ENCODE measurements at places on chromosomes 5 and 9.

DNA sequence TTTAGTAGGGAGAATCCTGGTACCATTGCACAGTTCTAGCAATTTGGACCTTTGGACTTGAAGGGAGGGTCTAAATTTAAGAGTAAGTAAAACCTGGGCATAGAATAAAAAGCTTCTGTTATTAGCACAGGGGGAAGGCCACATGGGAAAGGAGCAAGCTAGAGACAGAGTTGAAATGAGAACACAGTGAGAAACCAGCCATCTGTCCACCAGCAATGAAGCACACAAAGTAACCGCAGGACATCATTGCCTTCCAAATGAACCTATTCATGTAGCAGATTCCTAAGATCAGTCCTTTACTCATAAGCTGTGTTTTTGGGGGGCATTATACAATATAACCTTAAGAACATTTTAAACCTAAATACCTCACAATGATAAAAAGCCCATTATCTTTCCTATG, 407.4 kb downstream of the HCN1 start:
- DNase-seq: no peak

GRCh38 chr5:5699062-5699461, 276.6 kb downstream of the ICE1 start:
- DNase-seq: no peak

DNA sequence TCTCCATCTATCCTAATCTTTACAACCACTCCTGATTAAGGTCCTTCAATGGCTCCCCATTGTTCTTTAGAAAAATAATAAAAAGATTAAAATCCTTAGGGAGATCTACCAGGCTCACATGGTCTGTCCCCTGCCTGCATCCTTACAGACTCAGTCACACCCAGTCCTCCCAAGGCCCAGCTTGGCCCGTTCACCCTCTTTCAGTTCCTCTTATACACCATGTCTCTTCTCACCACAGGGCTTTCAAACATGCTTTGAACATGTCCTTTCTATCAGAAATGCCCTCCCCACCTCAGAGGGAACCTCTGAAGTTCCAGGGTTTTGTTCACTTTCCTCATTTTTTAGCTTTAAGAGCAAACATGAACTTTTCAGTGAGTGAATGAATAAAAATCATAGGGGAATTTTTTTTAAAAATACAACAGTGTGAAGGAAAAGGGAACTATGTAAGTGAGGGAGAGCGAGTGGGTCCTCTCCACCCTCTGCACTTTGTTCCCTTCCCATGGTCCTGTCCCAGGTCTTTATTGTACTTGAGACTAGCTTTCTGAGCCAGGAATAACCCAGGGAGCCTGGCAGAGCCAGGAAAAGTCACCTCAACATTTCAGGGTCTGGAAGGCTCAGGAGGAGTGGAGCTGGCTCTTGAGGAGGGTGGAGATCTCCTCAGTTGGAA, 55.3 kb downstream of the TRPC7 start:
- DNase-seq: no peak

DNA sequence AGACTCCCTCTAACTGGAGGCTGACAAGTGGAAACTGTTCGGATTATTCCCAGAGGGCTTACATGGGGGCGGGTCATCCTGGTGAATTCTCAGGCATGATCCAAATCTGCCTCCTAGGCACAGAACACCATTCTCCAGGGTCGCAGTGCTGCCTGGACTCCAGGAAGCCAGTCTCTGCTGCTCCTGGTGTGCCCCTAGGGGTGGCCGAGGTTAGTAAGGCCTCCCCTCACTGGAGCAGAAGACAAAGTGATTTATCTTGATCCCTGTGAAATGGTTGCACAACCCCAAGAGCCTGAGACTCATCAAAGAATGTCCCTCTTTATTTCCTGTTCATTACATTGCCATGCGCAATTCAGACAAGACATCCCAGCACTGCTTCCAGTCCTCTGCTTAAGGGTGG, 17.1 kb downstream of the ADGRV1 start:
- no peak for DNase-seq

DNA sequence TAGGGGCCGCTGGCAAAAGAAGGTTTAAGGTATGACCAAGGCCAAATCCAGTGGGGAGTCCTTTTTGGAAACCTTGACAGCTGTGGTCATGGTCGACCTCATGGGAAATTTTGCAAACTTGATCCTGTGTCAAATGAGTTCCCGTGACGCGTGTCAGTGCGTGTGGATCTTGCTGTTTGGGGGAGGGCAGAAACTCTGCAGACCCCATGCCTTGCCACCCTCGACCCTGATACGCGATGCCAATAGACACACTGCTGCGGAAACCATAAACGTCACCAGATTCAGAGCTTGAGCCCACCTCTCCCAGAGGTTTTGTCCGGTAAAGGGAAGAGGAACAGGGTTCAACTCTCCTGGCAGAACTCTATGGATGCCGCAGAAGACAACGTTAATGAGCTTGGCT, 104.7 kb downstream of the ADAMTS2 start:
- DNase-seq: no peak

DNA sequence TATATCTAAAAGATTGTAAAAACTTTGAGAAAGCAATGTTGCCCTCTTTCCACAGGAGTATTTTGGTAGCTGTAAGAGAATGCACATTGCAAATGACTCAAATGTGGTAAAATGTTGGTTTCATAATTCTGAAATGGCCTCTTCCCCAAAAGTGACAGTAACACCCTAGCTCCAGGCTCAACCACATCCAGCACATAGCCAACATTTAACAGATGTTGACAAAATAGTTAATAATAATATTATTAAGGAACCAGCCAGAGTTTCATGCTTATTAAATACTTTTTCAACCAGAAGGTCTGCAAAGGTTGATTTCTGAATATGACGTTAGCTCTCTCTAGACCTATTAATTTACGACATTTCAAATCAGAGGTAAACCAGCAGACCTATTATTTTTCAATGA, 1.3 kb downstream of the ANXA1 start:
- DNase-seq: no peak
